ELR (cell line): ENCODE measurements at places on chromosomes 1 and 21.
A peak's percentile ranks its signal among the peaks of the same experiment; 100 is the strongest.

DNA sequence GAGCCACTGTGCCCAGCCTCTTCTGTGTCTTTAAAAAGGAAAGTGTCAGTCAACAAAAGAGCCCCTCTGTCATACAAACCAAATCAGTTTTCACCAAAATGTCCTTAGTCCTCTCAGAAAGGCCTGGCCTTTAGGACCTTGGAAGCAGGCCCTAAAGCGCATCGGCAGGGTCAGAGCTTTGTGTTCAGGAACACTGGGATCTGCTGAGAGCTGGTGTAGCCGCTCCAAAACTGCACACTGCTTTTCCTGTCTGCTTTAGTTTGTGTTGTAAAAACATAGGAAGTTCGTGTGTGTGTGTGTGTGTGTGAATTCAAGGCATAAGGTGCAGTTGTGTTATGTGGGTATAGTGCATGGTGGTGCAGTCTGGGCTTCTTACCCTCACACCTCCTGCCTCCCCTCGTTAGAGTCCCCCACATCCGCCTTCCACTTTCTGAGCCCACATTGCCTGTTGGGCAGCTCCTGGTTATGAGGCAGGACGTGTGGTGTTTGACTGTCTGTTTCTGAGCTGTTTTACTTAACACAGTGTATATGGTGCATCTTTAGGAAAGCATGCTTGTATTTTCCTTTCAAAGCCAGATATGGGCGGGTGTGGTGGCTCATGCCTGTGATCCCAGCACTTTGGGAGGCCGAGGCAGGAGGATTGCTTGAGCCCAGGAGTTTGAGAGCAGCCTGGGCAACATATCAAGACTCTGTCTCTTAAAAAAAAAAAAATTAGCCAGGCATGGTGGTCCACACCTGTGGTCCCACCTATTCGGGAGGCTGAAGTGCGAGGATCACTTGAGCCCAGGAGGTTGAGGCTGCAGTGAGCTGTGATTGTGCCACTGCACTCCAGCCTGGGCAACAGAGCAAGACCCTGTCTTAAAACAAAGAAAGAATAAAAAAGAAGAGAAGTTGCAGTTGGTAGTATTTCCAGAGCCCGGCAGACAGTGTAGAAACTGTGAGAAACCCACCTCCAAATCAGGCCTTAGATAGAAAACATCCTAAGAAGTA lies 12.4 kb downstream of the IBA57 start:
- DNase-seq: no peak

- no peak for DNase-seq
Measured at GRCh38 chr1:164834641-164835040, 275.7 kb downstream of the PBX1 start.

- DNase-seq: no peak
Measured at GRCh38 chr21:43956670-43957035, 55.5 kb upstream of the TRAPPC10 start.

GRCh38 chr1:197041486-197042353 lies 25.3 kb downstream of the F13B start:
- DNase-seq: no peak

DNA sequence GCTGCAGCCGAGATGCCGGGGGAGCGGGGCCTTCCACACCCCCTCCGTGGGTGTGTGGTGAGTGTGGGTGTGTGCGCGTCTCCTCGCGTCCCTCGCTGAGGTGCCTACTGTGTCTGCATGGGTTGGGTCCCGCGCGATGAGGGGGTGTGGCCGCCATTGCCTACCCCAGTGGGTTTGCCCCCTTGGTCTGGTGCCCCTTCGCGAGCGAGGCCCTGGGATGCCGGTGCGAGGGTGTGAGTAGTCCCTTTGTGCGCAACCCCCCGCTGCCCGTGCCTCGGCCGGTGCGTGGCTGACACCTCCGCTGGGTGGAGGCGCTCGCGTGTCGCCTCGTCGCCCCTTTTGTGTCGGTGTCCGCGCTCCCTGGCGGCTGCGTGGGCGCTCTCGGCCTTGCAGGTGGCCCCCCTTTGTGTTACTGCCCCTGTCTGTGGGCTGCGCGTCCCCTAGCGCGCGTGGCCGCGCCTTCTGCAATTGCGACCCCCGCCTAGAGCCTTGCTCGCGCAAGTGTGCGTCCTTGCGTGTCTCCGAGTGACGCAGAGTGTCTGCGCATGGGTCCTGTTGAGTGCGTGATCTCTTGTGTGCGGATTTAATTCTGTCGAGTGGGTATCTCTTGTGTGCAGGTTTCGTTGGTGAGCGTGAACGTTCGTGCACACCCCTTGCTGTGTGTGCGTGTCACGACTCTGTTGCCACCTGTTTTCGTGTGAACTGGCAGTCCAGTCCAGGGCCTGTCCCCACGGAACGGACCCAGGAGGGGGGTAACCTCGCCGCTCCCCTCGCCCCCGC lies 553 bp downstream of the TTC3 start:
- peak; percentile 51 for DNase-seq

DNA sequence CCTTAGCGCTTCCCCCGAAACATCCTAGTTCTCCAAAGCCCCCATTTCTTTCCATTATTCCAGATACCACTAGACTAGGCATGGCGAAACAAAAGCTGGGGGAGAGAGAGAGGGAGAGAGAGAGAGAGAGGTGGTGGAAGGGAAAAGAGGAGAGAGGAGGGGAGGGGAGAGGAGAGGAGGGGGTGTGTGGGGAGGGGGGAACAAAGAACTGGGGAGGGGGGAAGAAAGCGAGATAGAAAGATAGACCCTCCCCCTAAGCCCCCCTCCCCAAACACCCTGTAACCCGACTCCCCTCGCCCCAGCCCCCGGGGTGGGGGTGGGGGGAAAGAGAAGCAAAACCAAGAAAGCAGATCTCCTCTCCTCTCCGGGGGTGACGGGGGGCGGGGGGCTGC lies 352 bp downstream of the MEX3A start:
- no peak for DNase-seq

- DNase-seq: peak; percentile 45
Measured at GRCh38 chr1:158039380-158039779, 45.9 kb downstream of the KIRREL1 start.

DNA sequence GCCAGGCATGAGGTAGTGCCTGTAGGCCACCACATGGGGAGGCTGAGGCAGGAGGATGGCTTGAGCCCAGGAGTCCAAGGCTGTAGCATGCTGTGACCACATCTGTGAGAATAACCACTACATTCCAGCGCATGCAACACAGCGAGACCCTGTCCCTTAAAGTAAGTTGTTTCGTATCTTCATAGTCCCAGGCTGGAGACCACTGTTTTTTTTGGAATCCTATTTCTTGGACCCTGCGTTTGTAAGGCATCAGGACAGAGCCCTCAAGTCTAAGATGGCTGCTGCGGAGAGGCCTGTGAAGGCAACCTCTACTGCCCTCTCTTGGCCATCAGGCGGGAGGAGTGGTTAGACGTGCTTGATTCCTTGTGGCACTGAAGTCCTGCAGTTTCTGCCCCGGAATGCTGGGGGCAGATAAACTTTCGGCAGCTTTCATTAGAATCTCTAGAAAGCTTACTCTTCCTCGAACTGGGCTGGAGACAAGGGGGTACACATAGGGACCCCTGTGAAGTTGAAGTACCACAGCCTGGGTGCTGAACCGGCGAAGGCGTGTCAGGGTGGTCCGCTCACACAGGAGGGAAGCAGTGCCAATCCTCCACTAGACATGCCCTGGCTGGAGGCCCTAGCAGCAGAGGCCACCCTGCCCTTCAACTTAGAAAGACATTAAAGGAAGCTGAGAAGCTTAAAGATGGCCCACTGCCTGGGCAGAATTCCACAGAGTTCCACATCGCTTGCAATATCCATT lies 36.6 kb downstream of the RABIF start:
- DNase-seq: peak; percentile 76

GRCh38 chr1:2049225-2049717 lies 940 bp upstream of the PRKCZ start:
- DNase-seq: peak; percentile 21

GRCh38 chr1:7422561-7422960 lies 348.5 kb upstream of the VAMP3 start:
- no peak for DNase-seq

- no peak for DNase-seq
Measured at GRCh38 chr1:37438037-37438868, 36.1 kb upstream of the ZC3H12A start.

DNA sequence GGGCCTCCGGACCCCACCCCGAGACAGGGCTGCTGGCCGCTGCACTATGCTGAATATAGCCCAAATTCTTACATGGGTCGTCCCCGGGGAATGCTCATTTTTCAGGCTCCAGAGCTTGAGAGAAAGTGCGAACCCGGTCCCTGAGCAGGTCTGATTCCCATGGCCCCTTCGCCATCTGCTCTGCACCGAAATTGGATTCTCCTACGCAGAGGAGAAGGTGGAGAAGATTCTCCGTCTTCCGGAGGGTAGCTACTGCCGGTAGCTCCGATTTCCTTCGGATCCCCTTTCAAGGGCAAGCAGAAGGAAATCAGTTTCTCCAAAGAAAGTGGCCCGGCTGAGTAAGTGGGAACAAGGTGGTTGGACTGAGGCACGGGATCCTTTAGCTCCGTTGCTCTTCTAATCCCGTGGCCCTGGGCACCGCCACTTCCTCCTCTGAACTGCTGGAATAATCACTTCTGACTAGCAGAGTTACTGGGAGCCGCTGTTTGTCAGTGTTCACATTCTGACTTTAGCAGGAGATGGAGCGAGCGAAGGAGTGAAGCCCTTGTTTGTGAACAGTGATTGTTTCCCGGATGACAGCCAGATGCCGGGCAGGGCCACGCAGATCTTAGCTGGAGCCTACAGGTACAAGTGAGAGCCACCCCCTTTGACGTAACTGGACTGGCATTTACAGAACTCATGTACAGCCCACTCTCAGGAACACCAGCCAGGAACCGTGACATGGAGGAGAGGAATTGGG lies 1.1 kb upstream of the ZNF496 start:
- DNase-seq: peak; percentile 44

DNA sequence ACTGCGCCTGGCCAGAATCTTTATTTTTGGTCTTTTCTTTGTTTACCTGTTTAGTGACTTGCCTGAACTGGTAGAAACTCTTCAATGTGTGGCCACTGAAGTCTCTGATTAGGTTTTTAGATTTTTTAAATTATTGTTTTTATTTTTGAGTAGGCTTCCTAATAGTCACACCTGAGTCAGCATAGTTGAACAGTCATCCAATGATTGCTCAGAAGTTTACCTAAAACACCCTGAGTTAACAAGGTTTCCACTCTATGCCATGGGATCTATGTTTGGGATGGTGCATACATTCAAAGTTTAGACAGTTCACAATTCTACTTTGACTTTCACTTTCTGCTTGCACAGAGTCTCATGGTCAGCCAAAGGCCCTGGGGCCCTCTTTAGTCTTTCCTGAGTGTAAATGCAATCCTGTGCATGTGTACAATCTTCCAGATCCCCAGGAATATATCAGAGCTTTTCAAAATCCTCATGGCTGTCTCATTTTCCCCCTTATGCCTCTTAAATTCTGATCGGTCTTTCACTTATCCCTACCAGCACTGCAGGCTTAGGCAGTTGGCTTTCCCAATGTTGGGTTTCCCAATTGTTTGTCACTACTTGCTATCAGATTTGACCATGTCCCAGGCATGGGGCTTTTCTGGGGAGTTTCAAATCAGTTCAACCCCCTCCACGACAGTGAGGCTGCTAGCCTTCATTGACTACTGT lies 114.4 kb upstream of the RAB3GAP2 start:
- no peak for DNase-seq

DNA sequence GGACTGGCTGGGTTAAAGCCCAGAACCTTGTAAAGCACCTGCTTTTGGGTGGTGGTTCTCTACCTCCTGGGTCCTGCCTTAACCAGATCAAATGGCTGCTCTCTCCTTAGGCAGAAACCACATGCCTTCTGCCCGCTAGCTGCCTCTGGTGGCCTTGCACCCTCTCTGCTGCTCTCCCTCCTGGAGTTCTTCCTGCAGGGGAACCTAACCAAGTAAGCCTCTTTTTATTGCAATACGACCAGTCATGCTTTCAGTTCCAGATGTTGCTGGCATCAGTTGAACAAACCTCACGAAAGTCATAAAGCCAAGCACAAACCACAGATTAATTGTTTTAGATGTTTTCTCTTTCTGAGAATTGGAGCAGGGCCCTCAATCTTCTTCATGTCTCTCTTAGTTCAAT lies 118.9 kb downstream of the GDAP2 start:
- no peak for DNase-seq

DNA sequence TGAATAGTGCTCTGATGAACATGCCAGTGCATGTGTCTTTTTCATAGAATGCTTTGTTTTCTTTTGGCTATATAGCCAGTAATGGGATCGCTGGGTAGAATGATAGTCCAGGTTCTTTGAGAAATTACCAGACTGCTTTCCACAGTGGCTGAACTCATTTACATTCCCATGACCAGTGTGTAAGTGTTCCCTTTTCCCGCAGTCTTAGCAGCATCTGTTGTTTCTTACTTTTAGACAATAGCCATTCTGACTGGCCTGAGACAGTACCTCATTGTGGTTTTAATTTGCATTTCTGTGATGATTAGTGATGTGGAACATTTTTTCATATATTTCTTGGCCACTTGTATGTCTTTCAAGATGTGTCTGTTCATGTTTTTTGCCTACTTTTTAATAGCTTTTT lies 784.5 kb downstream of the USP25 start:
- DNase-seq: no peak

DNA sequence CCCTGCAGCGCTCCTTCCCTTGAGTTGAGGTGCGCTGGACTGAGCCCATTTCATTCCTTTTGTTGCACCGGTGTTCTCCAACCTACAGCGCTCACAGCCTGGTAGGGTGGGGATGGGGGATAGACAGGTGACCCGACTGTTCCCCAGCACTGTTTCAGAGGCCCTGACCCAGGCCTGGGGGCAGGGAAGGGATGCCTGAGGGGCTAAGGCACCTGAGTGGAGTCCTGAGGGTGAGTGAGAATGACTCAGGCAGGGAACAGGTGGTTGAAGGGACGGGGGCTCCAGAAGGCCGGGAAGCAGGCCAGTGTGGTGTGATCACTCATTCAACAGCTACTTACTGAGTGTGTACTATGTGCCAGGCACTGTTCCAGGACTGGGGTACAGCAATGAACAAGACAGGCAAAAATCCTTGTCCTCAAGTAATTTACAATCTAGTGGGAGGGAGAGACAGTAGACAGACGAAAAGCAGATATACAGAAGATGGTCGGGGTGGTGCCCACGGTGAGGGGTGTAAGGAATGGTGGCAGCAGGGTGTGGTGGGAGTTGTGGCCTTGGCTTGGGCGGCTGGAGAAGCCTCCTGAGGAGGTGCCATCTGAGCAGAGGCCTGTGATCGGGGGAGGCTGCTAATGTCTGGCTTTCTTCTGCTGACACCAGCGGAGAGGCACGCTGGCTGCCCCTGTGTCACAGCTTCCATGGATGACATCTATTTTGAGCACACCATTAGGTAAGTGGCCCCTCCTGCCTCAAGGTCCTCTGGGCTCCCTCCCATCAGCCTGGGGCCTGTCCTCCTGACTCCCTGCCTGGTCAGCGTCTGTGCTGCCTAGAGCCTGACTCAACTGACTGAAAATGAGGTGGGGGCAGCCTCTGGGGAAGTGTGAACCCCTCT lies 37.4 kb downstream of the ACOT11 start:
- no peak for DNase-seq

DNA sequence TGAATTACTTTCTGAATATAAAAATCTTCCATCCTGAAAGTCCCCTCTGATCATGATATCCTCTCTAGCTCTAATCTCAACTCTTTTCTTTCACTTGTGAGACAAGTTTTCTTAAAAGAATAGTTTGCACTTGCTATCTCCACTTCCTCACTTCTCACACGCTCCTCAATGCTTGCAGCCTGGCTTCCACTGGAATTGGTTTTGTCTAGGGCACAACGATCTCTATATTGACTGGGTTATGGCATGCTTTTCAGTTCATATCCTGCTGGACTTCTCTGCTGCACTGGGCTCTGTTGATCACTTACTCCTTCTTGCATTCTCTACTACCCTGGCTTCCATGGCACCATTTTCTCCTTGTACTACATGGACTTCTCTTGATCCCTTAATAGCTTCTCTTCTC lies 474 bp downstream of the FCRLA start:
- no peak for DNase-seq
